Spleen (tissue), 13 donors: ENCODE measurements at places on chromosomes 12 and 14. TPM values are rescaled to one million over a fixed set of nuclear protein-coding genes. Genes with fewer than 3 reads are reported as not detected.

GPR33 gene
- polyA plus RNA-seq: not detected

IQSEC3 gene
- 0.45 TPM for polyA plus RNA-seq

CRACR2A gene
- 6.0 TPM for polyA plus RNA-seq

KERA gene
- not detected for polyA plus RNA-seq

RASSF8 gene
- 1.4 TPM for polyA plus RNA-seq

PPP2R5E gene
- 6.1 TPM for polyA plus RNA-seq

DPPA3 gene
- polyA plus RNA-seq: not detected

AHNAK2 gene
- 0.76 TPM for polyA plus RNA-seq

TAS2R50 gene
- polyA plus RNA-seq: not detected

VIPAS39 gene
- polyA plus RNA-seq: 9.8 TPM

KCNMB4 gene
- polyA plus RNA-seq: 1.2 TPM

GZMB gene
- 9.4 TPM for polyA plus RNA-seq

MYBPC1 gene
- polyA plus RNA-seq: 0.06 TPM

BRMS1L gene
- 1.9 TPM for polyA plus RNA-seq

ALG10 gene
- 1.1 TPM for polyA plus RNA-seq

CABP1 gene
- polyA plus RNA-seq: 0.49 TPM

VWF gene
- 12.9 TPM for polyA plus RNA-seq

PNN gene
- polyA plus RNA-seq: 38.1 TPM

KRR1 gene
- 15.0 TPM for polyA plus RNA-seq

CLEC4C gene
- not detected for polyA plus RNA-seq

SERPINA12 gene
- not detected for polyA plus RNA-seq

BCL11B gene
- 0.74 TPM for polyA plus RNA-seq

AMN gene
- polyA plus RNA-seq: 2.1 TPM

MMP17 gene
- polyA plus RNA-seq: 2.7 TPM

RHOF gene
- 20.3 TPM for polyA plus RNA-seq

ZNF26 gene
- 6.1 TPM for polyA plus RNA-seq
